ENCODE measurements at places on chromosomes 3 and 15.
A peak's percentile ranks its signal among the peaks of the same experiment; 100 is the strongest.

DNA sequence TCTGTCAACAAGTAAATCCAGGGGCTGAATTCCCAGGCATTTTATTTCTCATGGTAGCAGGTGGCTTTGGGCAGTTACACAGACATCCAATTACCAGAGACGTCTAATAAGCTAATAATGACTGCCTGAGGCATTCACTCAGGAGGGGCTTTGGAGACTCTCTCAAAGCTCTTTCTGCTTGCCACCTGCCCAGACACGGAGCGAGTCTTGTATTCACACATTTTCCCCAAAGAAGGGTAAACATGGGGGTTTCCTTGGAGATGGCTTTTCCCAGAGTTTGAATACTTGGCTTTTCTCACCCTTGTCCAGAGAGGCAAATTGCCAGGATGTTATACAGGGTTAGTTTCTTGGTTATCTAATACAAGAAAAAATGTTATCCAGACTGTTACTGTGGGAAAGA, 132.6 kb downstream of the DIPK2A start:
- no peak for DNase-seq

GRCh38 chr3:144275005-144275404, 303.4 kb downstream of the DIPK2A start:
- no peak for DNase-seq

DNA sequence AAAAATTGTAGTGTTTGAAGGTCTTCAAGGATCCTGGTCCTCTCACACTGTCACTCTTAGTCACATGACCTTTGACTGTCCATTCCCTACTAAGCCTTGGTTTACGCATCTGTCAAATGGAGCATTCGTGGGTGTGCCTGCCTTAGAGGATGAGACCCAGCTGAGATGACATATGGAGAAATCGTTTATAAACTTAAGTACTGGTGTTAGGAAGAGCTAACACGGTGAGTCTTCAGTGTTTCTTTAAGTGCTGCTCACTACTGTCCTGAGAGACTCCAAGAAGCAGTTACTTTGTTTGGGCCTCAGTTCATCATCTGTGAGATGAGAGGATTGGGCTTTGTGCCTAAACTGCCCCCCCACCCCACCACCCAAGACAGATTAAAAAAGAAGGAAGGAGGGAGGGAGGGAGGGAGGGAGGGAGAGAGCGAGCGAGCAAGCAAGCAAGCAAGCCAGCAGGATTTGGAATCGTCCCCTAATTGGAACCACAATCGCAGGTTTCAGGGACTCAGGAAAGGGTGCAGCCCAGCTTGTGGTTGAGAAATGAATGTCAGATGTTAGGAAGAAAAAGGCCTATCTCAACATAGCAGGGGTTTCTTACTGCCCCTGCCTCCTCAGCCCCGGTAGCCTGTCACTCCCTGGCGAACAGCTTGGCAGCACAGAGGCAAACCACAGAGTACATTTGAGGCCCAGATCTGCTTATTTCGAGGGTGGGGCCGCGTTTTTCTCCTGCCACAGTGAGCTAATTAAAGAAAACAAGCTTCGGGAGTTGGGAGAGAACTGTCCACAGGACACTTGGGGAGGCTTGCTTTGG, 32.7 kb downstream of the SMAD3 start:
- no peak for DNase-seq

DNA sequence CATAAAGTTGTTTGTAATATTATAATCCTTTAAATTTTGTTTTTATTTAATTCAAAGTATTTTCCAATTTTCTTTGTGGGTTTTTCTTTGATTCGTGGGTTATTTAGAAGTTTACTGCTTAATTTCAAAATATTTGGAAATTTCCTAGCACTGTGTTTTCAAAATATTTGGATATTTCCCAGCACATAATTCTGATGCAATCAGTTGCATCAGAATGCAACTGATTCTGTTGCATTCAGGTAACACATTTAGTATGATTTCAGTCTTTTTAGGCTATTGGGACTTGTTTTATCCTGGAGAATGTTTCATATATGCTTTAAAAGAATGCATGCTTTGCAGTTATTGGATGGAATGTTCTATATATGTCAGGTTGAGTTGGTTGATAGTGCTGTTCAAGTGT, 18.2 kb upstream of the PRR23C start:
- no peak for DNase-seq

DNA sequence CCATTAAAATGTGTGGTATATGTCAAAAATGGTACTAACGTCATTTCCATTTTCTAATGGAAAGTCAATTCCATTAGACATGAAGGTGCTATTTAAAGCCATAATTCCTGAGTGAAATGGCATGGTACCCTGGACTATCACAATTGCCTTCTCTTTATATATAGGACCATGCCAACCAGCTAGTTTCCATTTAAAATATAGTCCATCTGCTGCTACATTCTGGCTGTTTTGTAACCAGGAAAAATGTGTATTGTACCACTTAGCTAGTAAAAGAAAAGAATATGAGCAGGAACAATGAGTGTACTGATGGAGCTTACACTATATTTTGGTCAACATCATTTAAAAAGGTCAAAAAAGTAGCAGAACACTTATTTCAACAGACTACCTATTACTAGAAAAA, 30.4 kb upstream of the HDC start:
- DNase-seq = no peak

DNA sequence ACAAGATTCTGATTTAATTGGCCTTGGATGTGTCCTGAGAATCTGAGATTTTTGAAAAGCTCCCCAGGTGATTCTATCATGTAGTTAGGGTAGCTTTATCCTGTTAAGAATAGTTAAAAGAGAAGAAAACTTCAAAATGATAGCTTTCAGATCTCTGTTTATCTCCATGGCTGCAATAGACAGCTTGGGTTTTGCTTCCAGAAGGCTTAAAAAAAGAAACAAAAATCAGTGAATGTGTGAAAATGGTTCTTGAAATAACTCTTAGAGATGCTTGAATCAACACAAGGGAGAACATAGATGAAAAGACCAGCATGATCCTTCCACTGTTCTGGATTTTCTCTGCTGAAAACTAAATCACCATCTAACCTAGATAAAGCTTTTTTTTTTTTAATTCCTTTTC, 60.8 kb upstream of the TMC3 start:
- no peak for DNase-seq

GRCh38 chr15:101024073-101024695, 105.0 kb downstream of the LRRK1 start:
- no peak for DNase-seq

DNA sequence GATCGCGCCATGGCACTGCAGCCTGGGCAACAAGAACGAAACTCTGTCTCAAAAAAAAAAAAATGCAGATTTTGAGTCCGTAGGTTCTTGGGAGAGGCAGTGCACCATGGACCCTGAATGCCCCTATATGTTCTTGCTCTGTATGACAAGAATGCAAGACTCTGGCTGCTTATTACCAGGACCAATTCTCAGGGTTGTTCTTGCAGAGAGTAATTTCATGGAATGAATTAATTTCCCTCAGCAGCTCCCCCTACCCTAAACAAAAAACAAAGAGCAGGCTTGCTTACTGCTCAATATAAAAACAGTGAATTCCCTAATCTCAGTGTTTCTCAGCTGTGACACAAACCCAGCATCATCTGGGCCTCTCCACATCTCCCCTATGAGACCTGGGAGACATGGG, 20.5 kb upstream of the DYNC1LI1 start:
- no peak for DNase-seq

DNA sequence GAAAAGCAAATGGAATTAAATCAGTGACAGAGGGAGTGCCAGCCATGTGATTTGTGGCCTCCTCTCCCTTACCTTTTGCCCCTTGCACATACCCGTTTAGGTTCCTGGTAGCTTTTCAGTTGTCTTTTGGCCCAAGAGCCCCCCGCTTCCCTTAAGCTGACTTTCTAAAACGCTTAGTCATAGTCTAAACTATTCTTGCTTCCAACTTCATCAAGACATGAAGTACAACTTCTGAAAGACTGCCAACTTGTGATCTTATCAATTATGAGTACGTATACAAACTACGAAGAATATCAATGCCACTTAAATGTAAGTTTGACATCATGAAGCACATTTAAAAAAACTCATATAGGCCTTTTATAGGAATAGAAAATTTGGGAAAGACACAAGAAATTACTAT, 61.9 kb downstream of the EIF3J start:
- DNase-seq = no peak

DNA sequence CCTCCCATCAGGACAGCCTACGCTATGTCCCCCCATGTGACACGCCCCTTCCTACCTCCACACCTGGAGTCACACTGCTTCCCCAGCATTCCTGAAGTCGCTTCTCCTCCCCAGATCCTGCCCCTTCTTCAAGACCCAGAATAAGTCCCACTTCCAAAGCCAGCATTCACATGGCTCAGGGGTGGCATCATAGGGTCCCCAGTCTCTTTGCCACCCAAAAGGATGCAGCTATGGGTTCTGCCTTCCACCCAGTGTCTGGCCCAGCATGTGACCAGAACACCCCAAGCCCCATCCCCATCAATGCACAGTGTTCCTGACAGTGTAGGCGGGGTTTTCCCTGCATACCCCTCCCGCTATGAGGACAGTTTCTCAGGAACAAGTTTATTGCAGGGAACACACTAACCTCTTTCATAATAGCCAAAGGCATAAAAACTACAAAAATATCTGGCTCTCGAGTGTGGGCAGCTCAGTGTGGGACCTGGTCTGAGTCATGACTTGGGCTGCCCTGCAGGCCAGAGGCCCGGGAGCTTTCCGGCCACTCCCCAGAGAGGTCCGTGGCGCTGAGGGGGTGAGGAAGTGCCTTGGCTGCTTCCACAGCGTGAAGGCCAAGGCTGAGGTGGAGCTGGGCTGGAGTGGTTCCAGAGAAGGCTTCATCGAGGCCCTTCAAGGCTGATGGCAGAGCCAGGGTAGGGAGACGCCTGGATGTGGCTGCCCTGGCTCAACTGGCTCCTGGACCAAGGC, 5.8 kb downstream of the ISLR start:
- no peak for DNase-seq

GRCh38 chr3:12288182-12289129, at the start of gene PPARG:
TSS of gene PPARG (plus strand) at chr3:12289070. CDS start at chr3:12379712, 90,642 bp downstream.
- DNase-seq = no peak

DNA sequence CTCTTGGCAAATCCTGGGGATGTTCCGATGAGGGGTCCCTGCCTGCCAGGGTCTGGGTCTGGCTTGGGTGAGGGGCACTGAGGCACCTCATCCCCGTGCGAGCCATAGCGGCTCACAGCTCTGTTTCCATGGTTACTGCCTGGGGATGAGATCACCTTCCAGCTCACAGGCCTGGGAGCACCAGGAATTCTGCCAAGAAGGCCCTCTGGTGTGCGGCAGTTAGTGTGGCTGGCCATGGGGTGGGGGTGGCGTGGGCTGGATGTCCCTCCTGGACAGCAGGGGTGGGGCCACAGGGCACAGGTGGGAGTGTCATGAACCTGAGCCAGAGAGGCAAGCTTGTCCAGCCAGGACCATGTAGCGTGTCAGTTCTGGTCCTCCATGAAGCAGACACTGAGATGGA, 22.1 kb upstream of the PRR23E start:
- DNase-seq = no peak

- DNase-seq = no peak
Measured at GRCh38 chr3:50275996-50276761, 2.7 kb upstream of the LSMEM2 start.

DNA sequence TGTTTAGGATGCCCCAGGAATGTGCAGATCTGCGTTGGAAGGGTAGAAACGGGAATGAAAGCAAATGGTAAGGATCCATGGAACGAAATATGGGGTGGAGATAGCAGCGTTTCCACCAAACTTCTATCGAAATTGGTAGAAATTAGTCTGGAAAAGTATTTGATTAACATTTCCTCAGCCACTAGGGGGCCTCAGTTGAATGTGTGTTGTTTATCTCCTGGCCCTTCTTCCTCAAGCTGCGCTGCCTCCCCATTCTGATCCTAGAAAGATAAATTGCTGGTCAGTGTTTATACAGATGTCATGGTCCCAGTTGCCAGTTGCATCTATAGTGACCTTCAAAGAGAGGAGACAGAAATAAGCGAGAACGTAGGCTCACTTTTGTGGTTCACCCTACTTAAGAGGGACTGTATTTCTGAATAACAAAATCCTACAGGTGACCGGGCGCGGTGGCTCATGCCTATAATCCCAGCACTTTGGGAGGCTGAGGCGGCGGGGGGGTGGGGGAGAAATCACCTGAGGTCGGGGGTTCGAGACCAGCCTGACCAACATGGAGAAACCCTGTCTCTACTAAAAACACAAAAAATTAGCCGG, 457.1 kb downstream of the SQOR start:
- no peak for DNase-seq

GRCh38 chr15:51798281-51798680, 31.2 kb upstream of the TMOD3 start:
- no peak for DNase-seq

- no peak for DNase-seq
Measured at GRCh38 chr3:121963608-121964007, 58.4 kb downstream of the ILDR1 start.

DNA sequence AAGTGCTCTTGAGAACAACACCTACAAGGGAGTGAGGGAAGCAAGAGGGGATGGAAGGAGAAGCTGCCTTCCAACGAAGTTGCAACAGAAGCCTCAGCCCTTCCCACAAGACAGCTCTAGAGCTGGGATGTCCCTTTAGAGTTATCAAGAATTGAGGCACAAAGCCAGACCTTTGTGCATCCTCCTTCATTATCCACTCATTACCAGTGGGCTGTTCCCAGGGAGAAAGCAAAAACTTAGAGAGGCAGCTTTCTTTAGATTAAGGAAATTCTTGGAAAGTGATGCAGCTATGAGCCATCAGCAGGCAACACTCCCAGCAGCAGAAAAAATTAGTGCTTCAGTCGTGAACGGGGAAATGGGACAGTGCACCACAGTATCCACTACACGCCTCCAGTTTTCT, 10.6 kb upstream of the CD96 start:
- DNase-seq = no peak

GRCh38 chr15:25850154-25851111, 12.7 kb downstream of the ATP10A start:
- DNase-seq = no peak

- DNase-seq = no peak
Measured at GRCh38 chr3:37849146-37849923, 12.3 kb upstream of the CTDSPL start.

- DNase-seq = peak; percentile 90
Measured at GRCh38 chr15:69452692-69453521, at the start of gene RPLP1. TSS of gene RPLP1 (plus strand) at chr15:69452818. CDS start at chr15:69452949, 131 bp downstream.

GRCh38 chr3:113597596-113598354, 65.4 kb downstream of the SIDT1 start:
- no peak for DNase-seq

DNA sequence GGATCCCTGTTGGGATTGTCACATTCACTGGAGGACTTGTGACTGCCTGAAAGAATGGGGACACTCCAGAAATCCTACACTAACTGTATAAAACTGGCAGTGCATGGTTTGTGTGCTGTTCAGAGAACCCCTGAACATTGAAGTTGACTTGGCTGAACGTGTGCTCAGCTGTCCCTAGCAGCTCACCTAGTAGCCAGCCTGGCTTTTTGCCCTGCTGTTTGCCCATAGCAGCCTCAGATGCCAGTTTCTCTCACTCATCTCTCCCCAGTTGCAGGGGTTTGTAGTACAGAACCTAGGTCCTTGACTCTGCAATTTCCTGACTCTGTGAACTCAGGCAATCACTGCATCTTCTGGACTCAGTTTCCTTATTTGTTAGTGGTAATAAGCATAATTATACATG, 63.0 kb downstream of the KCNAB1 start:
- no peak for DNase-seq

Measured in NCI-H187 (cell line).